Smooth muscle cell of the coronary artery (primary cell): ENCODE measurements at places on chromosomes 2 and 18. TPM values are rescaled to one million over a fixed set of nuclear protein-coding genes. Genes with fewer than 3 reads are reported as not detected.

Gene TMEM200C
- 0.12 and 0.83 TPM in 2 replicates for total RNA-seq

Gene DSG1
- total RNA-seq, result not detected in 2 replicates

Gene LRP2
- not detected in 2 replicates for total RNA-seq

Gene SLC40A1
- total RNA-seq, result 28.9 and 359 TPM in 2 replicates

Gene PTPRN
- under 0.01 and 9.0 TPM in 2 replicates for total RNA-seq

Gene AMMECR1L
- 13.3 and 13.9 TPM in 2 replicates for total RNA-seq

Gene METTL4
- 2.9 and 6.6 TPM in 2 replicates for total RNA-seq

Gene DYNAP
- not detected in 2 replicates for total RNA-seq

Gene TUBA3E
- total RNA-seq, result not detected in 2 replicates

Gene FER1L5
- total RNA-seq, result 0.30 and 0.70 TPM in 2 replicates

Gene DNAH6
- under 0.01 TPM in 1 of 2 replicates, not detected in the other for total RNA-seq

Gene SGPP2
- total RNA-seq, result not detected in 2 replicates

Gene FTCDNL1
- 0.30 and 1.4 TPM in 2 replicates for total RNA-seq

Gene MRPS9
- 19.2 and 21.1 TPM in 2 replicates for total RNA-seq

Gene CNDP2
- 53.2 and 57.4 TPM in 2 replicates for total RNA-seq

Gene MAB21L4
- not detected in 2 replicates for total RNA-seq

Gene LRRTM4
- not detected in 2 replicates for total RNA-seq

Gene XDH
- 0.12 and 0.15 TPM in 2 replicates for total RNA-seq

Gene NOSTRIN
- 0.08 and 0.23 TPM in 2 replicates for total RNA-seq

Gene CPLX4
- not detected in 2 replicates for total RNA-seq

Gene RAB1A
- total RNA-seq, result 107 and 131 TPM in 2 replicates

Gene FAM124B
- 0.08 and 0.12 TPM in 2 replicates for total RNA-seq

Gene STAM2
- total RNA-seq, result 22.6 and 29.0 TPM in 2 replicates

Gene IL1F10
- not detected in 2 replicates for total RNA-seq

Gene DLX1
- total RNA-seq, result 0.38 TPM in 1 of 2 replicates, not detected in the other

Gene PID1
- 6.6 and 11.4 TPM in 2 replicates for total RNA-seq

Gene RAB17
- 0.45 TPM in 1 of 2 replicates, not detected in the other for total RNA-seq

Gene GPC1
- total RNA-seq, result 40.2 and 47.5 TPM in 2 replicates

Gene LAMA3
- 0.60 and 17.4 TPM in 2 replicates for total RNA-seq

Gene CTLA4
- not detected in 2 replicates for total RNA-seq

Gene CNDP1
- total RNA-seq, result not detected in 2 replicates

Gene RNU2-63P
- 121 TPM in 1 of 2 replicates, not detected in the other for total RNA-seq

Gene HOXD8
- total RNA-seq, result 0.23 and 1.9 TPM in 2 replicates

Gene NAT8
- total RNA-seq, result not detected in 2 replicates

Gene RGPD3
- total RNA-seq, result under 0.01 and 0.15 TPM in 2 replicates

Gene VSNL1
- 0.23 and 0.47 TPM in 2 replicates for total RNA-seq

Gene CCDC74B
- 3.4 and 9.6 TPM in 2 replicates for total RNA-seq

Gene OSR1
- total RNA-seq, result 15.3 and 56.5 TPM in 2 replicates

Gene CAPN14
- 0.08 and 0.12 TPM in 2 replicates for total RNA-seq

Gene CCDC74A
- total RNA-seq, result 6.1 and 13.8 TPM in 2 replicates

Gene VWA3B
- not detected in 2 replicates for total RNA-seq
